ENCODE measurements at places on chromosomes 13 and 19. TPM values are rescaled to one million over a fixed set of nuclear protein-coding genes. Genes with fewer than 3 reads are reported as not detected.

The ZNF112 gene
- total RNA-seq, result 17.9 TPM

The ABCC4 gene
- 8.1 TPM for total RNA-seq

The KIR2DL3 gene
- not detected for total RNA-seq

The SIGLEC8 gene
- total RNA-seq, result 1.2 TPM

The ZNF737 gene
- total RNA-seq, result 91.2 TPM

The CERS4 gene
- total RNA-seq, result 56.1 TPM

The PTH2 gene
- total RNA-seq, result not detected

The NCAN gene
- 238 TPM for total RNA-seq

The NLRP11 gene
- total RNA-seq, result not detected

The RCBTB1 gene
- 11.3 TPM for total RNA-seq

The CRX gene
- total RNA-seq, result not detected

The PLEKHG2 gene
- total RNA-seq, result 20.2 TPM

The SKA3 gene
- 6.1 TPM for total RNA-seq

The RNF113B gene
- not detected for total RNA-seq

The PODNL1 gene
- total RNA-seq, result not detected

The HAUS8 gene
- total RNA-seq, result 2.7 TPM

The PRRG2 gene
- total RNA-seq, result 0.25 TPM

The DMRTC2 gene
- not detected for total RNA-seq

The FUT3 gene
- 0.25 TPM for total RNA-seq

The EXOC3L2 gene
- under 0.01 TPM for total RNA-seq

The CARS2 gene
- total RNA-seq, result 36.1 TPM

The IGFL2 gene
- not detected for total RNA-seq

The PSG2 gene
- total RNA-seq, result not detected

The PDE4C gene
- 1.2 TPM for total RNA-seq

The PRR36 gene
- total RNA-seq, result 7.4 TPM

The RUBCNL gene
- total RNA-seq, result 2.7 TPM

The ALG11 gene
- 20.2 TPM for total RNA-seq

The SHC2 gene
- total RNA-seq, result 8.9 TPM

The PSG1 gene
- total RNA-seq, result not detected

The CEACAM3 gene
- total RNA-seq, result 0.25 TPM

The DCAF15 gene
- total RNA-seq, result 12.5 TPM

The HPN gene
- total RNA-seq, result not detected

The CCNE1 gene
- 1.2 TPM for total RNA-seq

The TBC1D4 gene
- 9.3 TPM for total RNA-seq

The STX10 gene
- 18.9 TPM for total RNA-seq

The CGB7 gene
- not detected for total RNA-seq
